Calu3 (cell line): ENCODE measurements at places on chromosomes 11 and 22. TPM values are rescaled to one million over a fixed set of nuclear protein-coding genes. Genes with fewer than 3 reads are reported as not detected.

CRYBB2 gene
- 0.42 TPM in 1 of 2 replicates, not detected in the other for total RNA-seq

DNA sequence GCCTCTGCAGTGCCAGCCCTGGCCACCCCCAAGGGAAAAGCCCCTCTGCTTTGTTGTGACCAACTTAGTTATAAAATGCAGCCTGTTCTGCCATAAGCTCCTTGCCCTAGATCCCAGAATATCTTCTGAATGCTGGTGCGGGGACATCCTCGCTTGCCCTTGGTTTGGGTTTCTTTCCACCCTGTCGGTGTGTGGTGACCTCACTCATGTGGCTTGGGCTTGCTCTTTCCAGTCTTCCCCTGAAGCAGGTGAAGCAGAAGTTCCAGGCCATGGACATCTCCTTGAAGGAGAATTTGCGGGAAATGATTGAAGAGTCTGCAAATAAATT lies 16.7 kb downstream of the CLDN5 start:
- DNase-seq = no peak

- no peak for DNase-seq
Measured at GRCh38 chr11:76592025-76592914, 78.3 kb downstream of the LRRC32 start.

DNA sequence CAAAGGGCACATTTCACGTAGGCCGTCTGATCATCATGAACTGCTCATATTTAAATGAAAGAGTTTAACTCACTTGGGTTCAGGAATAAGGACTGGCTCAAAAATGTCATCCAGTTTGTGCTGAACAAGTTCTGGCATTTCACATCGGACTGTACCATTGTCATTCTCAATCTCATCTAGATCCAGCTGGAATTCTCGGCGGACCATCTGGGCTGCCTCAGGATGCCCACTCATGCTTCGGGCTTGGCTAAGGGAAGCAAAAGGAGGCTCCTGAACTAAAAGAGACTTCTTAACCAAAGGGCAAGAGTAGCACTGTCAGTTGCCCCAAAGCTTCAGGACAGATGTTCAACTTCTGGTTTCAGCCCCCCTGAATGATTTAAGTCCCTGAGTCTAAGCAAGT lies 40.2 kb downstream of the F2 start:
- DNase-seq = no peak

- no peak for DNase-seq
Measured at GRCh38 chr22:41384128-41384527, 2.4 kb downstream of the TEF start.

DNA sequence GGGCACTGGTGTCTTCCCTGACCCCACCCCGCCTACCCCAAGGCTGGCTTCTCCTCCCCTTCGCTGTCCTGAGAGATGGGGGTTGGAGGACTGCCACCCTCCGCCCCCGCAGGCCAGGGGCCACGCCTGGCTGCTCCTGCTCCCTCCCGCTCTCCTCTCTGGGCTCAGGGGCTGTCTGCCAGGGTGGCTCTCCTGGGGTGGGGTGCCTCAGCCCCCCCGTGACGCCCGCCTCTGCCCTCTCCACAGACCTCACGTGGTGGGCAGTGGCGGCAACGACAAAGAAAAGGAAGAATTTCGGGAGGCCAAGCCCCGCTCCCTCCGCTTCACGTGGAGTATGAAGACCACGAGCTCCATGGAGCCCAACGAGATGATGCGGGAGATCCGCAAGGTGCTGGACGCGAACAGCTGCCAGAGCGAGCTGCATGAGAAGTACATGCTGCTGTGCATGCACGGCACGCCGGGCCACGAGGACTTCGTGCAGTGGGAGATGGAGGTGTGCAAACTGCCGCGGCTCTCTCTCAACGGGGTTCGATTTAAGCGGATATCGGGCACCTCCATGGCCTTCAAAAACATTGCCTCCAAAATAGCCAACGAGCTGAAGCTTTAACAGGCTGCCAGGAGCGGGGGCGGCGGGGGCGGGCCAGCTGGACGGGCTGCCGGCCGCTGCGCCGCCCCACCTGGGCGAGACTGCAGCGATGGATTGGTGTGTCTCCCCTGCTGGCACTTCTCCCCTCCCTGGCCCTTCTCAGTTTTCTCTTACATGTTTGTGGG lies 8.1 kb downstream of the RCOR2 start:
- no peak for DNase-seq
